Stimulated activated effector memory CD8-positive, alpha-beta T cell treated with anti-CD3 and anti-CD28 coated beads, Interleukin-12 subunit alpha, Interleukin-12 subunit beta, amount 100 ng/mL, for 72 hours (primary cell): ENCODE measurements at places on chromosomes 5 and 9.

DNA sequence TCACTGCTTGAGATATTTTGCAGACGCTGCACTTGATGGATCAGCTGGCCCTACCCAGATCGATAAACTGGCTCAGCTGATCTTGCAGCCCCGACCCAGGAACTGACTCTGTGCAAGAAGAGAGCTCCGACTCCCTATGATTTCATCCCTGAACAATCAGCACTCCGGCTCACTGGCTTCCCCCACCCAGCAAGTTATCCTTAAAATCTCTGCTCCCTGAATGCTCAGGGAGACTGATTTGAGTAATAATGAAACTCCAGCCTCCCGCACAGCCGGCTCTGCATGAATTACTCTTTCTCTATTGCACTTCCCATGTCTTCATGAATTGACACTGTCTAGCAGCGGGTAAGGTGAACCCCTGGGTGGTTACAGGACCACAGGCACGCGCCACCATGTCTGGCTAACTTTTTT lies 16.9 kb upstream of the NANS start:
- DNase-seq, result no peak

- no peak for DNase-seq
These were observed 165.1 kb downstream of the CAAP1 start for GRCh38 chr9:26727471-26727870.

- DNase-seq, result no peak
These were observed 1074.2 kb upstream of the WWC1 start for GRCh38 chr5:167217097-167217743.

GRCh38 chr5:113224605-113225065 lies 210.2 kb downstream of the TSSK1B start:
- no peak for DNase-seq

- DNase-seq, result no peak
These were observed 124.2 kb downstream of the GNA14 start for GRCh38 chr9:77523891-77524290.

GRCh38 chr9:99335280-99335679 lies 113.2 kb downstream of the SEC61B start:
- no peak for DNase-seq

DNA sequence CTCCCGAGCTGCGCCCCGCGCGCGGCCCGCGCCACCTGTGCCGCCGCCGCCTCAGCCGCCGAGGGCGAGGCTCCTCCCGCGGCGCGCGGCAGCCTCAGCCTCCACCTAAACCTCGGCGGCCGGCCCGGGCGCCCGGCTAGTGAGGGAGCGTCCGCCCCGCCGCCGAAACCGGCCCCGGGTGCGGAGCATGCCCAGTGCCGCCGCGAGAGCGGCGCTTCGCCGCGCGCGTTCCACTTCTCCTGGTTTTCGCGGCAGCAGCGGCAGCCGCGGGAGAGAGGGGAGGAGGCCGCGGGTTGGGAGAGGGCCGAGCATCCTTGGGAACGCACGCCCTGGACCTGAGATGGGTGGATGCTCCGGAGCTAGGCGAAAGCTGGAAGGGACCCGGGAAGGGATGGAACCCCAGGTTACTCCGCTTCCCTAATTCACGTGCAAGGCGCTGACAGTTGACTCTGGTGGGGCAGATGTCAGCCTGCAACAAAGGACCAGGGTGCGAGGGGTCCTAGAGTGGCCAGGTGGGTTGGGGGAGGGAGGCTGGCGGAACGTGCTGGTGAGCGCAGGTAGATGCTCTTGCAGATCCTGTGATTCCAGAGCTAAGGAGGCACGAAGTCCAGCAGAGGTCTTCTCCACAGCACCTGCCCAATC lies at the start of gene CTNND2:
Gene CTNND2, minus strand, starts transcription at position 182 of the 642 bp plus-strand sequence. CDS start 593 bp downstream, outside the sequence.
- no peak for DNase-seq

DNA sequence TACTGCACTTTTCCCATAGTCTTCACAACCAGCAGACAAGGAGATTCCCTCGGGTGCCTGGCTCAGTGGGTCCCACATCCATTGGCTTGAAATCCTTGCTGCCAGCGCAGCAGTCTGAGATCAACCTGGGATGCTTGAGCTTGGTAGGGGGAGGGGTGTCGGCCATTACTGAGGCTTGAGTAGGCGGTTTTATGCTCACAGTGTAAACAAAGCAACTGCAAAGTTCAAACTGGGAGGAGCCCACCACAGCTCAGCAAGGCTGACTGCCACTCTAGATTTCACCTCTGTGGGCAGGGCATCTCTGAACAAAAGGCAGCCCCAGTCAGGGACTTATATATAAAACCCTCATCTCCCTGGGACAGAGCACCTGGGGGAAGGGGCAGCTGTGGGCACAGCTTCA lies 512.3 kb upstream of the MPDZ start:
- no peak for DNase-seq

GRCh38 chr5:133480866-133481265 lies 131.5 kb downstream of the FSTL4 start:
- DNase-seq, result no peak

- no peak for DNase-seq
These were observed 116.1 kb downstream of the LPAR1 start for GRCh38 chr9:110922145-110922544.

DNA sequence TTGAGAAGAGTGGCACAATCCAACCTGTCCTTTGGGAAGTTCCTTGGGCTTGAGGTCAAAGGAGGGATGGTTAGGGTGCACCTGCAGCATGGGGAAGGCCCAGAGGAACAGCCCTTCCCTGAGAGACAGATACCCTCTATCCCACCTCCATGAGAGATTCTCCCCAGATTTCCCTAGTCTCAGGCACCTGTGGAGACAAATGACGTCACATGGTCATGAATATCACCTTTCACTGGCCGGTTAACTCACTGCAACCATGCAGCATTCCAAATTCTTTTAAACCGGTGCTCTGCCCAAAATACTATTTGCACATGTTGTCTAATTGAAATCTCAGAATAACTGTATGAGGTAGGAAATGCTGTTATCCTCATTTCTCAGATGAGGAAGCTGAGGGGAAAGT lies 15.6 kb upstream of the TRIO start:
- DNase-seq, result no peak

DNA sequence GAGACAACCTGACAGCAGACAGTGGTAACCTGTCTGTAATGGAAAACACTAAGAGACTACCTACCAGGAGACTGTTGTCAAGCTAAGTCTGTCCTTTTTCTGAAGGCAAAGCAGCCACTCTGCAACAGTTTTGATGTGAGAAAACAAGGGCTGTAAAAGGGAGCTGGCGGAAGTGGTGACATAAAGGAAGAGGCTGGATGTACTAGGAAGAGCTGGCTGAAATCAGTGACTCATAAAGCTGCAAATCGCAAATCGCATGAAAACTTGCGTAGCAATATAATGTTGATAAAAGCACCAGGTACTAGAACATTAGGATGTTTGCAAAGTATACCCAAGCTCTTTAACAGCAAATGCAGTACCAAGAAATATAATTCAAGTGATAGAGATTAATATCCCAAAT lies 1.4 kb downstream of the NSUN2 start:
- DNase-seq, result no peak

GRCh38 chr5:116468583-116468982 lies 106.0 kb downstream of the SEMA6A start:
- no peak for DNase-seq

GRCh38 chr5:141041427-141041785 lies 9.8 kb upstream of the PCDHB1 start:
- no peak for DNase-seq

DNA sequence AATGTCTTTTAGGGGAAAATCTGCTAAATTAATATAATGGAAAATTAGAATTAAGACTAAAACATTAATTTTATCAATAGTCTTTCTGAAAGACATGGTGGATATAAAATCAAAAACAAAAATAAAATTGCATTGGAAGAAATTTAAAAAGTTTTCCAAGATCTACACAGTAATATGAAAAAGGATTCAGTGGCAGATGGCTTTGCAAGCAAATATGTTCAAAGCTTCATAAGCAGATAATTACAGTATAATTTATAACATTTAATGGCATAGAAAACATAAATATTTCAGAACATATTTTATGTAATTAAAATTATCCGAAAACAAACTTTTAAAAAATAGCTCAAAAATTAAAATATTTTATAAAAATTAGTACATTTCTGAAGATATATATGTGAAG lies 512.4 kb upstream of the CYLC2 start:
- no peak for DNase-seq

- DNase-seq, result no peak
These were observed 321.9 kb upstream of the ACTBL2 start for GRCh38 chr5:57804505-57804904.
